ENCODE measurements at places on chromosomes 12 and 14. TPM values are rescaled to one million over a fixed set of nuclear protein-coding genes. Genes with fewer than 3 reads are reported as not detected.

DNA sequence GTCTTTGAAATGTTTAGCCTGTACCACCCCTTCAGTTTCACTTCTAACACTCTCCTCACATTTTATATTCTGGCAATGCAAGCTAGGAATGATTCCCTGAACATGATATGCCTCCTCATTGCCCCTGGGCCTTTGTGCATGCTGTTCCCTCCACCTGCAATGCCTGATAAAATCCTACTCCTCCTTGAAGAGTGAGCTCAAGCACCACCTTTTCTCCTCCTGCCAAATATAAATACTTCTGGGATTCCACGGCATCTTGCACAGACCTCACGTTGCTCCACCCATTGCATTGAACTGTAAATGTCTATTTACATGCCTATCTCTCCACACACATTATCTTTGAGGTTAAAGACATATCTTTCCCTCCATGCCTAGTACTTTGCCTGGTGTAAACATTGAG is 21.1 kb downstream of the NKX2-1 start:
- DNase-seq, result no peak

DNA sequence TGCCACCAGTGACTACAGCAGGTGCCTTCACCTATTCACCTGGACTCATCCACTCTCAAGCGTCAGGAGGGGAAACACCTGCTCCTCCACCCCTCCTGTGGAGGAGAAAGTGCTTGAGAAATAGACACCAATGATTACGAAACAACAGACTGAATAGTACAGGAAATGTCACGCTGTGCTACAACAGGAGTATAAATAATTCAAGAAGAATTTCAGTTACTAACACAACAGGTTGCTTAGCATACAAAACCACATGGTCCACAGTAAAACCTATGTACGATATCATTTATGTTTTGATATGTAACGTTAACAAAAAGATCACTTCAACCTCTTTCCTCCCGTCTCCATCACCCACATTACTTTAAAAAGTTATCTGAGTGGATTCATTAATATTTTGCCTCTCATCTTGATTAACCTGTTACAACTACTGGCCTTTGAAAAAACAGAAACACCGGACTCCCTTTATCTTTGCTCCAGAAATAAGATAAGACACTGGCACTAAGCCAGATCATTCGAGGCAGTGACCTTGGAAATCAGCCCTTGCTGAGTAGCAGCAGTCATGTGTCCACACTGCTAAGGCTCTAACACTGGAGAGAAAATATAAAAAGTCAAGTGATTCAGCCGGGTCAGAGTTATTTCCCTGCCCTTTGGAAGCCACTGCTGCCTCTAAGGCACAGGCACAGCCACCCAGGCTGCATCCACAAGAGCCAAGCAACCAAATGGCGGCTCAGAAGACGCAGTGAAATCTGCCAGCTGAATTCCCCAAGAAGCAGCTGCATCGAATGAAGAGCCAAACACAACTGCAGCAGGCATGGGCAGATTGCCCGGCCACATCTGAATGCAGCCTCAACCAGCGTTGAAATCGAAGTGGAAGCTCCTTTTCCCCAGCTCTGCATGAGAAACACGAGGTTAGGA is 40.9 kb downstream of the NT5DC3 start:
- DNase-seq, result no peak

GRCh38 chr12:76428117-76428516 is 79.9 kb upstream of the BBS10 start:
- no peak for DNase-seq

DNA sequence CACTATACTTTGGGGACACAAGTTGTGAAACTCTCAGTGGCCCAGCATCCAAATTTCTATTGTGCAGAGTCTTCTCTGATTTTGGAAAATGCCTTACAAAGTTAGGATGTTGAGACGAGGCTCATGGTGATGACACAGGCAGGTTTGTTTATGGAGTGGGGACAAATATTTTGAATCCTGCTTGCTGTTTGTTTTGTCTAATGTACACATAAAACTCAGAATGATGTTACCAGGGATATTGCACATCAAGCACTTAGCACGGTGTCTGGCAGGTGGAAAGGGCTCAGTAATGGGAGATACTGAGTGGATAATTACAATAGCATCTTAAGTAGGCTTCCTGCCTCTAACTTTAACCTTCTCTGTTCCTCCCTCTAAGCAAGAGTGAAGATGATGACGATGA is 628.9 kb upstream of the TBX3 start:
- no peak for DNase-seq

DNA sequence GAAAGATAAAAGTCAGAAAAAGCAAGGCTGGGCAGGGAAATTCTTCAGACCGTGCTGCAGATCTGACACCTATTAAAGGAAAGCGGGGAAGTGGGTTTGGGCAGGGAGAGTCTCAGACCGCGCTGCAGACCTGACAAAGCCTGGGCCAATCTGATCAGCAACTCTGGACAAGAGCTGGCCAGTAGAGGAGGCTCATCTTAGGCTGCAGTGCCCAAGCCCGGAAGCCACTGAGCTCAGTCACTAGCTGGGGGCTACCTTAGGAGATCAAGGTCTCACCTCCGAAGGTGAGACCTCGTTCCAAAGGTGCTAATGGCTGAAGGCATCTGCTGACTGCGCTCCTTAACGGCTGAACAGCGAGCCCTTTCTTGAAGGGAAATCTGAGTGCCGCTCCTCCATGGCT is 60.2 kb downstream of the SINHCAF start:
- DNase-seq, result no peak

The SERPINA12 gene
- total RNA-seq, result not detected

The HOXC12 gene
- total RNA-seq, result not detected

The HOXC11 gene
- total RNA-seq, result not detected

Data from activated naive CD8-positive, alpha-beta T cell treated with anti-CD3 and anti-CD28 coated beads, Interleukin-2, amount 10 ng/mL, durations not matched to agents 7 days and 5 days (primary cell).